ENCODE measurements at places on chromosomes 1 and 21.

DNA sequence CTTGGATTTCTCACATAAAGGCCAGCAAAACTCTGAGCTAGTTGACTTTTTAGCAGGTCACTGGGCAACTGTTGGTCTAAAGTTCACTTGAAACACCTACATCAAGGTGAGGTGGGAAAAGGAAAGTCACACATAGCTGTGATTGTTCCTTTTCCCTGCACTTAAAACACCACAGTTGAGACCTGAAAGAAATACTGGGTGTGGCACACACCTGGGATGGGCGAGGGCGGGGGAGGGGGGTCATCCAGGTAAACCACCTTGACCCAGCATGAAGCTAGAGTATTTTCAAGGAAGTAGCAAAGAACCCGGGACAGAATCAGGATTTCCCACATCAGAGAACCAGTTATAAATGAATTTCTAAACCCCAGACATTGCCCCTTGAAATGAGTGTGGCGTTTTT lies 26.4 kb downstream of the ZNF697 start:
- DNase-seq = no peak

GRCh38 chr1:90728502-90729287 lies 11.6 kb upstream of the BARHL2 start:
- no peak for DNase-seq

DNA sequence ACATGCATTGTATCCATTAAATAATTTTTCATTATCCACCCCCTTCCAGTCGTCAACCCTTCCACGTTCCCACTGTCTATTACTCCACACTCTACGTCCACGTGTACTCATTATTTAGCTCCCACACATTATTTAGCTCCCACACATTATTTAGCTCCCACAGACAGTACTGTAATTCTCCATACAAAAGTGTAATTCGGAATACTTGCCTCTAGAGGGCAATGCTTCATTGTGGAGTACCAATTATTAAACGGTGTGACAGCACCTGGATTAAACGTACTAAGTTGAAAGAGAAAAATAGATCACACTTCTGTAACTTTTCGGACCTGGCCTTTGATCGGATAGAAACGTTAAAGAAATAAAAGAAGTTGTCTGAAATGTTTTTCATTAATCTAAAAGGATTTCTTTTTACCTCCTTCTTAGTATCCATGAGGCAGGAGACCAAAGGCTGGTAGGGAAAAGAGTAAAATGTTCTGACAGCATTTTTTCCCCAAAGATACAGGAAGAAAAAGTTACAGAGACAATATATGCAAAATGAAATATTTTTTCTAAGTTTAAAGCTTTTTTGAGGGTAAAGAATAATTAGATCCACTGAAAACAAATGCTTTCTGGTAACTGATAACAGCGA lies 99.2 kb downstream of the LHX8 start:
- peak; percentile 23 for DNase-seq

- no peak for DNase-seq
Measured at GRCh38 chr1:90513956-90514355, 203.1 kb downstream of the BARHL2 start.
